ENCODE measurements at places on chromosomes 4 and X.

DNA sequence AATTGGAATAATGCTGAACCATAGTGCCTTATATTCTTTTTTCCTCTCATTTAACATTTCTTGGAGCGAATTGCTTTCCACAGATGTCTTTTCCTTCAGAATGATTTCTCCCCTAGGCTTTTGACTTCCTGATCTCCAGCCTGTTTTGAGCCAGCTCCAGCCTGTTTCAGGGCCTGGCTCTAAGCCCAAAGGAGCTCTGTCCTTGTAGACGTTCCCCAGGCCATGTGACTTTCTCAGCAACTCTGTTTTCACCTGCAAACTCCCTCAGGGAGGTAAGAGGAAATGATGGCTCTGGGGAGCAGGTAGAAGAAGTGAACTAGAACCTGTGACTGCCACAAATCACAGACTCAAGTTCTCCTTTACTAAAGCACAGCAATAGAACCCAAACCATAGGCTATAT lies 89.1 kb downstream of the AKAP4 start:
- DNase-seq = no peak

- DNase-seq = no peak
Measured at GRCh38 chr4:53321151-53321983, 44.5 kb downstream of the SCFD2 start.

- no peak for DNase-seq
Measured at GRCh38 chr4:100838286-100838685, 320.5 kb upstream of the EMCN start.

DNA sequence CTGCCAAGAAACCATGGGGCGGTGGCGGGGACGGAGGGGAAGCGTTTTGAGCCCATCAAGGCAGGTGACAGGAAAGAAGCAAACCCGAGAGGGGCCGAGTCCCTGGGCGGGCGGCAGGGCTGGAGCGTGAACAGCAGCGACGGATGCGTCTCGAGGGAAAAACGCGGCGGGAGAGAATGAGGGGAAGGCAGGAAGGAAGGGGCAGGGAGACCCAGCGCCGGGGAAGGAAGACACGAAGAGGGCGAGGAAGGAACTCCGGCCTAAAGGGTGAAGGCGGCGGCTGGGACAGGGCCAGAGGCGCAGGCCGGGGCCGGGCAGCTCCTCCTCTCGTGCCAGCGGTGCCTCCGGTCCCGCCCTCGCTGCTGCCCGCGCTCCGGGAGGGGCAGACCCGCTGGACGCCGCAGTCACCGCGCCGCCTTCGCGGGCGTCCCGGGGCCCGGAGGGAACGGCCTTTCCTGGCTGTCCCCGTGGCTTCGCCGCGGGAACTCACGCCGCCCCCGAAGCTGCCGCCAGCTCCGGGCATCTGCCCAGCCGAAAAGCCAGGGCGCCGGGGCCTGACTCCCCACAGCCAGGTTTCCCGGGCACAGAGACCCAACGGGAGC lies 751 bp upstream of the RGS12 start:
- DNase-seq = peak; percentile 37

DNA sequence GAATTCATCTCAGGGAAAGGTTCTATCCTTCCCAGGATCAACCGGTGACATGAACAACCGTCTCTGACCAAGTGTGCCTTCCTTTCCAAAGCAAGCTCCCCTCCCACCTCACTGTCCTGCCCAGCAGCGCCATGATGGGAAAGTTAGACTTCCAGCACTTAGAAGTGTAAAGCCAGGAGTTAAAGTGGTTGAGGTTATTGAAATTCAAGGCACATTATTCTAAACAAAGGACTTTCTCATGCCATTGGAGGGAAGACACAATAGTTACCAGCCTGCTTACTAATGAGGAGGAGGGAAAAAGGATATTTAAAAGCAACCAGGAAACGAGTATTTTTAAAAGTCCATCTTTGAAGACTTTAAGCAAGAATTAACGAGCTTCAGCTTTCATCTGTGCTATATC lies 96.8 kb downstream of the NSUN7 start:
- DNase-seq = no peak

- no peak for DNase-seq
Measured at GRCh38 chrX:97199501-97199900, 315.8 kb downstream of the RPA4 start.

DNA sequence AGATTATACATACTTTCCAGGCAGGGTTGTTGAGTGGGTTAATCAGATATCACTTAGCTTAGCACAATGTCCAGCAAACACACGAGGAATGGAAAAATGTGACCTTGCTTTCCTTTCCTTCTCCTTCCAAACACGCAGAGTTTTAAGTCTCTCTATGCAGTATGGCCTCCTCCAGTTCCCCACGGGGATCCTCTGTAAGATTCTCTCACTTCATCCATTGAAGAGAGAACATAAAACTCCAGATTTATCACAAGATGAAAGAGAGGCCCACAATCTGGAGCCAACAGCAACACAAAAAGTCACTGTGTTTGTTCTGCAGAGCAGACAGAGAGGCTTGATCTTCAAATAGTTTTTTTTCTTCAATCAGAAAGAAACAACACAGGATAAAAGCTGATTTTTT lies 336.8 kb upstream of the CLNK start:
- DNase-seq = no peak

- no peak for DNase-seq
Measured at GRCh38 chr4:3756343-3757059, 9.7 kb upstream of the ADRA2C start.

GRCh38 chr4:174423257-174423944 lies 98.9 kb downstream of the HPGD start:
- peak; percentile 18 for DNase-seq

GRCh38 chr4:22492987-22493386 lies 22.9 kb downstream of the ADGRA3 start:
- DNase-seq = no peak

DNA sequence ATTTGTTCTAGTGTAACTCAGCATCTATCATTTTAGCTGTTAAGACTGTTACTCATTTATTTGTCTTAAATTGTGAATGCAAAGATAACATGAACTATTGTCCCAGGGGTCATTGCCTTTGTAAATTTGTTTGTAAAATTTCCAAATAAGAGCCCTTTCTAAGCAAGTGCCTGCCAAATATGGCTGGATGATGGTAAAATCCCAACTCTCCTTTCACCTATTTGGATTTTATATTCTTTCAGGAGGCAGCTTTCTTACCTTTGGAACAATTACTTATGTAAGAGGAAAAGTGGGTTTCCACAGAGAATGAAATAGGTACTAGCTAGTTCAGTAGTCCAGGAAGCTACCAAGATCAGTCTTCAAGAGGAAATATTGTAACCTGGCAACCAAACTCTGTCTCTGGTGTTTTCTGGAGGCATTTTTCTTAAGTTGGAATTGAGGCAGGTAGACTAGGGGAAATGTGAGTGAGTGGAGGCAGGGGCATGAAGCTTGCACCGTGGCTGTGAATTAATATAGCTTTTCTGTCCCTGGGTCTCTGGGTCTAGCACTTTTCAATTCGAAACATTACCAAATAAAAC lies 363.0 kb upstream of the ZCCHC13 start:
- DNase-seq = no peak

DNA sequence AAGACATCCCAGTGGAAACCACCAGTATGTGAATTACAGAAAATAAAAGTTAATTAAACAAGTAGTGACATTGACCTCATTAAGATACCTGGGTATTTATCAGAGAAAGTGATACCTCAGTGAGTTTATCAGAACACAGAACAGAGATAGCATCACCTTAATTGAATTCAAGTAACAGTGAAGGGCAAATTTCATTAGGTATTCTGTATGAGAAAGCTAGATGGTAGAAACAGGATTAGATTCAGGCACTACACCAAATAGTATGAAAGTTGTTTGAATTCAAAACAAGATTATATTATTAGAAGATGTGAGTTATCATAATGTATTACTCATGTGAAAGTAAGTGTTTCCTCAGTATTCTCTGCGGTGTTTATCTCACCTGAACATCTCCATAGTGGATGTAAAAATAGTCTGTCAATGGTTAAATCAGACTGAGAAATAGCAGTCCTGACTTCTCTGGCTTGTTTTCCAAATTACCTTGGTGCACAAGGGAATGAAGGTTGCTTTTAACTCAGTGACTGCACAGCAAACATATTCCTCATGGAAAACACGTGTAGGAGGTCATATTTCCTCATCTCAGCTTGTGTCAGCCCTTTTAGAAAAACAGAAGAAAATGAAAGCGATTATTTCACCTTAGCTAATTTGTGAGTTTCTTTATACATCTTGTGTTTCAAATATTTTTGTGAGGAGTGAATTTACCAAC lies 79.9 kb upstream of the PCDH18 start:
- DNase-seq = no peak

DNA sequence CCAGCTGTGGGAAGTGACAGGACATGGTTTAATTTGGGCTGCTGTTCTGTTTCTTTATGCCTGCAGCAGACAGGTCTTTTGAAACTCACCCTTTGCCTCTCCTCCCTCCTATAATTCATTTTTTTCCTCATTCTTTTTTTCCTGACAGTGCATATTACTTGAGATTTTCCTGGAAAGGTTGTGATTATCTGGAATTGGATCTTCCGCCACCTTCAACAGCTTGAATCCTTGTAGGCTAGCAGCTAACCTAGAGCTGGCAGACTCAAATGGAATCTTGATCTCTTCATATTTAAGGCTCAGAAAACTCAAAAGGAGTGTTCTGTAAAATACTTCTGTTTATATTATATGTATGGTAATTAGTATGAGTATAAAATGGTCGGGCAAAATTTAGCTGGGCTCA lies 49.3 kb upstream of the CLCN4 start:
- DNase-seq = no peak

DNA sequence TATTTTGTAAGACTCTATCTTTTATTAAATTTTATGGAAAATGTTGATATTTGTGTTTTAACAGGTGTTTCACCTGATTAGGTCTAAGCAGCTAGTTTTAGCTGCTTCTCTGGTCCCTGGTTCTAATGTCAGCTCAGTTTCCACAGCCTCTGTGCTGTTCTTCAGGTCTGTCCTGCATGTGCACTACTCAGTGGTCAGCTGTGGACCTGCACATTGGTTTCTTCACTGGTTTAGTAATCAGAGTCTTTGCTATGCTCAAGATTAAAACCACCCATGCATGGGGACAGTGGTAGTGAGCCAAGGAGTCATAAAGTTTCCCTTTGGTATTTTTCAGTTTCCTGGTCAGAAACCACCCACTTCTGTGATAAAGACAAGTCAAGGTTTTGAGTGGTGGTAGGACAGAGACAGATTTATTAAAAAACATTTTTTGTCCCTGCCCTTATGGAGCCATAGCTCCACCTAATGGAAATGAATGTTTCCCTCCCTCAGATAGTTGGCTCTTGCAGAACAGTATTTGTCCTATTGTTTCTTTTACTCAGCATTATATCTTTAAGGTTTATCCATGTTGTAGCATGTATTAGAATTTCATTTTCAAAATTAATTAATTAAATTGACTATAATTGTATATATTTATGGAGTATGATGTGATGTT lies 36.8 kb upstream of the VBP1 start:
- no peak for DNase-seq

- no peak for DNase-seq
Measured at GRCh38 chrX:7950865-7951264, 23.7 kb upstream of the PNPLA4 start.

DNA sequence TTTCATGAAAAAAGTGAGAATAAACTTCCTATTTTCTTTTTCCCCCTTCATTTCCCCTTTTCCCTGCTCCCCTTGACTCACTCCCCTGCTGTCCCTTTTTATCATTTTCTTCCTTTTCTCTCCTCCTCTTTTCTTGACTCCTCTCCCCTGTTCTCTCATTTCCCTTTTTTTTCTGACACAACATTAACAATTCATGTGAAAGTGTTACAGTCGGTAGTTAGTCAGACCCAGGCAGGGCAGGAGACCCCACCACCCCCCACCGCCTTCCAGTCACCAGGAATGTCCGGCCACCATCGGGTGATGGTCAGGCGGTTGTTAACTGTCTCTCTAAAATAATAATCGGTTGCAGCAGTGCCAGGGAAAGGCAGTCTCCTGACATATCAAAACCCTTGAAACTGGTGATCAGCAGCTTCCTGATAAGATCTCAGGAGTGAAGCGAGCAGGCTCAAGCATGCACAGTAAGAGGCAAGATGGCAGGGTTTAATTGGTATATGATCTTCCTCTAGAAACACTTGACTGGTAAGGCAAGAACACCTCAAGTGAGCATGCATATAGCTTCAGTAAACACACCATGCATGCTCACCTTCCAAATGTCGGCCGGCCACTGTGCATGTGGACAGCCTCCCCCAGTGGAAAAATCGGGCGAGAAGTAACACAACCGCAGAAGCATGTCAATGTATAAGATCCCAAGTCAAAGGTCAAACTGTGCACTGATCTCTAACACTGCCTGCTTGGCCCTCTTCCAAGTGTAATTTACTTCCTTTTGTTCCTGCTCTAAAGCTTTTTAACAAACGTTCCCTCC lies 191.4 kb downstream of the NDST4 start:
- no peak for DNase-seq

DNA sequence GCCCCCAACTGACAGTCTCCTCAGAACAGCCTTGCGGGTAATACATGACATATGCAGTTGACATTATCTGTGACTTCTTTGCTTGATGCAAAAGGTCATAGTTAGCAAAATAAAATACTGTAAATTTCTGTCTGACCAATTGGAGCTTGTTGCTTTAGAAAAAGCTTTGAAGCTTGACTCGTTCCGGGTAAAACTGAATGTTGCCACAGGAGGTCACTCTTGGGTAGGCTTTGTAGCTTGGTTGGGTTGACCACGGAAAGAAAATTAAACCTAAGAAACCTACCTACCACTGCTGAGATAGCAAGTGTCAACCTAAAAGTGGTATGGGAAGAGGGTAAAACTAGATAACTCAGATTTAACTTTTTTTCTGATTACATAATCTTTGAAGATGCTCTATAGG lies 23.2 kb downstream of the PRPS2 start:
- DNase-seq = peak; percentile 44

- DNase-seq = no peak
Measured at GRCh38 chr4:171118091-171118490, 695.1 kb upstream of the GALNTL6 start.

DNA sequence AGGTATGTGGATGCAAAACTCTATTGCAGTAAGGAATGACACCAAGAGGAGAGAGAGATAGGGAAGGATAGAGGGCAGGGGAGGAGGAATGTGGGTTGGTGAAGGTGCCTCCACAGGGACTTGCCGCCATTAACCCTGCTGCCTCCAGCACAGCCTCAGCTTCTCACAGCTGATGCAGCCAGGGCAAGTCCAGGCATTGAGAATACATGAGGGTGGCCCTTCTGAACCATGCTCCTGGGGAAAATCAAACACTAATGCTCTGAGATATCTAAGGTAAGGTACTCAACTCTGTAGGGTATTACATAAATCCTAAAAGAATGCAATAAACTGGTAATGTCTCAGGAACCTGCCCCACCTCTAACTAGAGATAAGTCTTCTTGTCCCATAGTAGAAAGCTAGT lies 28.7 kb downstream of the UGT2B7 start:
- no peak for DNase-seq

DNA sequence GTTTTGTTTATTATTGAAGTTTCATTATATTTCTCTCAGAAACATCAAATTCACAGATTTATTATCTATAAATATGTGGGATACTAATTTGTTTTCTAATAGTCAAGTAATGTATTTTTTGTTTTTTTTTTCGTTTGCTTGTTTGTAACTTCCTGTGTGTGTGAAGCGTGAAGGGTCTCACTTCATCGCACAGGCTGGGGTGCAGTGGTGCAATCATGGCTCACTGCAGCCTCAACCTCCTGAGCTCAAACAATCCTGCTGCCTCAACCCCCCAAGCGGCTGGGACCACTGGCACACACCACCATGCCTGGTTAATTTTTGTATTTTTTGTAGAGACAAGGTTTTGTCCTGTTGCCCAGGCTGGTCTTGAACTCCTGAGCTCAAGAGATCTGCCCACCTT lies 55.1 kb downstream of the SH3RF1 start:
- DNase-seq = no peak

Measured in activated CD4-positive, alpha-beta memory T cell treated with anti-CD3 and anti-CD28 coated beads for 36 hours (primary cell).